ENCODE measurements at places on chromosomes 5 and 9.

DNA sequence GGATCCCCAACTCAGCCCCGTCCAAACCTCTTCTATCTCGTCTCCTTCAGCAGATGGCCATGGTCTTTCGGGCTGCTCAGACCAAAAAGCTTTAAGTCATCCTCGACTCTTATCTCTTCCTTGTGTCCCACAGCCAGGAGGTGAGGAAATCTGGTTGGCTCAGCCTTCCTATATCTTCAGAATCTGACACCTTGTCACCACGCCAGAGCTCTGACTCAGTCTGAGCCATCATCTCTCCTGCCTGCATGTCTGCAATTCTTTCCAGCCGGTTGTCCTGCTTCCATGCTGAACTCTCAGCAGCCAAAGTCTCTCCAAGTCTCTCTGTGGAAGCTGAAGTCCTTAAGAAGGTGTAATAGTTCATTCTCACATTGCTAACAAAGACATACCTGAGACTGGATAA lies 419.3 kb upstream of the ADAMTS16 start:
- DNase-seq: no peak

DNA sequence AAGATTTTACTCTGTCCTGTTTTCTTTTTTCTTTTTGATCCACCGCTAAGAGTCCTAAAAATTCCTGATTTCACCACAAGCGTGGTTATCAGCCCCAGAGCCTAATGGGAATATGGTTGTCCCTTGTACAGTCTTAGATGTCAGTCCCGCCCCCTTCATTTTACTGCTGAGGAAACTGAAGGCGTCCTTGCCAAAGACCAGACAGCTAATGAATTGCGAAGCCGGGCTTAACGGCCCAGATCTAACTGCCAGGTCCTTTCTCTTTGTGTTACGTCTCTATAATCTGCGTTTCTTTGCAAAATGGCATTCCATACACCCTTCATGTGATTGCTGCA lies 497 bp downstream of the NSA2 start:
- DNase-seq: peak; percentile 70

DNA sequence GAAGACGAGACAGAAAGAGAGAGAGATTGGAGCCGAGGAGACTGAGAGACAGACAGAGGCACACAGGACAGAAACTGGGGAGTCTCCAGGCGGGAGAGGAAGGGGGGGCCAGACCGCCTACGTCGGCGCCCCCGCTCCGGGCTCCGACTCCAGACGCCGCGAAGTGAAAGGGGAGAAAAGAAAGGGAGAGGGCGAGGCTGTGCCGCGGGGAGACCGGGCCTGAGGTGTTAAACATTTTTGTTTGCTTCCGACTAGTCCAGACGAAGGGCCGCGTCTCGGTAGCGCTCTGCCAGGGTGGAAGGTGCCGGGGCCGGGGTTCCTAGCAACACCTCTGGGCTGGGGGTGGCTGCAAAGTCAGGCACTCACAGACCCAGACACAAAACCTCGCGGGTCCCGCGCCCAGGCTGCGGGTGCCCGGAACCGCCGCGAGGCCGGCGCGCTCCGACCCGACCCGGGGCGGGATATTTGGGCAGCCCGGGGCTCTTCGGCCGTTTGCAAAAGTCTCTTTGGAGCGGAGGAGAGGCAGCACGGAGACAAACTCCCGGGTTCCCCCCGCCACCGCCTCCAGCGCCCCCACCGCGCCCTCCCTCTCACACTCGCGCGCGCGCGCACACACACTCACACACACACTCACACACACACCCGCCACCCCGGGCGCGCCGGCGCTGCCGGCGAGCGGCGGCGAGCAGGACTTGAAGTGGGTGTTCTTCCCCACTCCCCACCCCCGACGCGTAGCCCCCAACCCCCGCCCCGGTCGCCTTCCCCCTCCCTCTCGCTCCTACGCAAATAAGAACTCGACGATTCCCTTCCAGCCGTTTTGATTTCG lies 626 bp upstream of the FST start:
- DNase-seq: peak; percentile 79

GRCh38 chr5:143434261-143435209 lies 31.0 kb upstream of the NR3C1 start:
- no peak for DNase-seq

- DNase-seq: no peak
Observed at GRCh38 chr5:171633776-171634470, 151.7 kb upstream of the SMIM23 start.

DNA sequence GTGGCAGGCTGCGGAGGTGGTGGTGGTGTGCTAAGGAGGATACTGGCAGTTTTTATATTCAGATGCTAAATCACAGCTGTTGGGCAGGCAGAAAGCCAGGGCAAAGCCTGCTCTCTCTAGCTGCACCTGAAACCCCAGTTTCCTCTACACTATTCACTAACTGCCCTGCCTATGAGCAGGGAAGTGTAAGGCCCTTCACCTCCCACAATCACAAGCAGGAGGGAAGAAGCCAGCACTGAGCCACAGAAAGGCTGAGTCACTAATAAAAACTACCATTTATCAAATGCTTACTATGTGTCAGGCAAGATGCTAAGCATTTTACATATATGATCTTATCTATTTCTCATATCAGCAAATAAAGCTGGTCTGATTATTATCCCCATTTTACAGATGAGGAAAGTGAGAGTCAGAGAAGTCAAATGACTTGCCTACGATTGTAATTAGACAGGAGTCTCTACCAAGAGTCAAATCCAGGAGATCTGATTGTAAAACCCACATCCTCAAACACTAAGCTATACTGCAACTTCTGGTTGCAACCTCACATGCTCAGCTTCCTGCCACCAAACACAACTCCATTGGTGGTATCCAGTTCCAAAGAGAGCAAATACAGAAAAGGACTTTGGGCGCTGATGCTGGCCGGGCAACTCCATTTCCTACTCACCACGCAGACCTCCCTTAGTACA lies 17.7 kb upstream of the IL6ST start:
- no peak for DNase-seq

GRCh38 chr9:8715788-8716187 lies 916.2 kb upstream of the DMAC1 start:
- no peak for DNase-seq

DNA sequence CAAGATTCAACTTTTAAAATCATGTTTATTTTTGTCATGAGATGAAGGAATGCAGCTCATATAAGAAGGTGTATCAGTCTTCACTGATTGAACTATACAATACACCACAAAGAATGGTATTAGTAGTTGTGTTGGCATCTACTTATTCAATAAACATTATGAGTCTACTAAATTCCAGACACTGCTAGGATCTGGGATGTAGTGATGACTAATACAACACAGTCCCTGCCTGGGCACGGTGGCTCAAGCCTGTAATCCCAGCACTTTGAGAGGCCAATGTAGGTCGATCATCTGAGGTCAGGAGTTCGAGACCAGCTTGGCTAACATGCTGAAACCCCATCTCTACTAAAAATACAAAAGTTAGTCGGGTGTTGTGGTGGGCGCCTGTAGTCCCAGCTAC lies 171.4 kb upstream of the NFIB start:
- DNase-seq: no peak

DNA sequence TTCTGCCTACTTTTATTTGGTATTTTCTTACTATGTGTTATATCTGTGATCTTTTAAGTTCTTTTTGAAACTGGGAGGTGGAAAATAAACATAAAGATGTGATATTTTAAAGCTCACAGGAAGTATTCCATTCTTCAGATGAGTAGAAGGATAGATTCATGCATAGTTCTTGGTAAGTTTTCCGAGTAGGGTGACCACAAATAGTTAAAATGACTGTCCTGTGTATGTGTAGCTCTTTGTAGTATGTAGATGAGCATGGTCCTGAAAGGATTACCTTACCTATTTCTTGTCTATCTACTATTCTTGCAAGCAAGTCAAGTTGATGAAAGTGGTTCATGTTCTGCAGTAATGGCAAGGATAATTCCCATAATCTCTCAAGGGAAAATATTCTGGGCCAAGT lies 47.7 kb downstream of the SRFBP1 start:
- no peak for DNase-seq

- DNase-seq: no peak
Observed at GRCh38 chr9:116390303-116391228, 237.0 kb downstream of the PAPPA start.

- no peak for DNase-seq
Observed at GRCh38 chr5:121019106-121019505, 555.0 kb downstream of the PRR16 start.

DNA sequence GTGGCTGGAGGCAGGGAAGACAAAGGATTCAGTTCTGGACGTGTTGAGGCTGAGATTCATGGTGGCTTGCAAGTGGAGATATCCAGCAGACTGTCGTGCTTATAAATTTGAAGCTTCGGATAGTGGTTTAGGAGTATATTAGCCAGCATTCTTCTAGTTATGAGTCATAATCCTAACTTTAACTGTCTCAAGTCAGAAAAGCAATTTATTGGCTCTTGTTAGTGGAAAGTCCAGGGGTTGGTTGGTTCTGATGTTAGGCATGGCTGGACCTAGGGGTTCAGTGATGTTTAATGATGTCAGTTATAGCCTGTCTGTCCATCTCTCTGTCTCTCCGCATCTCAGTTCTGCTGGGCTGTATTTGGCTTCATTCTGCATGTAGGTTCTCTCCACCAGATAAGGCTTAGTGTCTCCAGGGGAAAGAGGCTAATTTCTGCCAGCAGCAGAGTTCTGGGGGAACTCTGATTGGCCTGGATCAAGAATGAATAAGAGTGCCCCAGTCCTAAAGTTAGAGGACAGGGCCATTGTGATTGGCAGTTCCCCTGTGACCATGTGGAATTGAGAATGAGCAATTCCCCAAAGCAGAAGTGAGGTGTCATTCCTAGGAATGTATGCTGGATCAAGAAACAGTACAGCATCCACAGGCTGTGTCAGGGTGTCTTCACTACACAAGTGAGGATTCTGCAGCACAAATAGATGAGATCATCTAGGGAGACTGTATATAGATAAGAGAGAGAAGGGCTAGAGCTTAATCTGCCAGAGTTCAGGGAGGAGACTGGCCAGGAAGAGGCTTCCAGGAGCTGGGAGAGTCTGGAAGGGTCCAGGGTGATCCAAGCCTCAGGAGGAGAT lies 72.9 kb upstream of the SHB start:
- DNase-seq: peak; percentile 57

- DNase-seq: no peak
Observed at GRCh38 chr5:161094411-161094810, 242.4 kb upstream of the ATP10B start.

- DNase-seq: peak; percentile 95
Observed at GRCh38 chr9:127611899-127612790, at the start of gene STXBP1. TSS of gene STXBP1 (plus strand) at chr9:127612277. CDS start at chr9:127612404, 127 bp downstream.

- no peak for DNase-seq
Observed at GRCh38 chr9:106682420-106682819, 180.5 kb upstream of the ZNF462 start.

DNA sequence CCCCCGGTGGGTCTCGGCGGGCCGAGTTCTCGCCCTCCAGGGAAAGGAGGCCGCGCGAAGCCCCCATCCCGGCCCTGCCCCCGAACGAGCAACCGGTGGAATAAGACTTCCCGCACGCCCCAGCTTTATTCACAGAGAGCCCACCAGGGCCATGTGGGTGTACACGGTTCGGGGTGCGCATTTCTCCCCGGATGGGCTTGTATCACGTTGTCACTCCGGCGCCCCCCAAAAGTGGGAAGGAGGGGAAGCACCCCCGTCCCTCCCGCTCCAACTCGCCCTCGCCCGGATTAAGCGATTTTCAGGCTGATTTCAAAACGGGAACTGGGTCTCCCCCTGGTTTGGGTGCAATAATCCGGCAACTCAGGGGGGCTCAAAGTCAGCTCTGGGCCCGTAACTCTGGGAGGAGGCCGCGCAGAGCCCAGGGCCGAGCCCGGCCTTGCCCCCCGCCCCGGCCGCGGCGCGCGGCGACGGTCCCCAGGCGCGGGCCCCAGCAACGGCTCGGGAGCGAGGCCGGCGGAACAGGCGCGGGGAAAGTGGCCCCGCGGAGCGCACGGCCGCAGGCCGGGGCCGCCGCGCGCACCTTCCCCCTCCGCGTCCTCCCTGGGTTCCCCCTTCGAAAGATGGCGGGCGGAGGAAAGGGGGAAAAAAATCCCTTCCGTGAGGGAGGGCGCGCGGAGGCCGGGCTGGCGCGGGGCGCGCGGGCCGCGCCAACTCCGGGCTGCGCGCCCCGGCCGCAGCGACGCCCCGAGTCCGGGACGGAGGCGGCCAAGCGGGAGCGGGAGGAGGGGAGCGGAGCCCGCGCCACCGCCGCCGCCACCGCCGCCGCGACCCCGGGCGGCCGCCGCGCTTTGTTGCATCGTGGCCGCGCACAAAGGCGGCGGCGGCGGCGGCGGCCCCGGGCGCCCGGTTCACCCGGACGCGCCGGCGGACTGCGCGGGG lies 644 bp downstream of the BRD3 start:
- DNase-seq: peak; percentile 62

DNA sequence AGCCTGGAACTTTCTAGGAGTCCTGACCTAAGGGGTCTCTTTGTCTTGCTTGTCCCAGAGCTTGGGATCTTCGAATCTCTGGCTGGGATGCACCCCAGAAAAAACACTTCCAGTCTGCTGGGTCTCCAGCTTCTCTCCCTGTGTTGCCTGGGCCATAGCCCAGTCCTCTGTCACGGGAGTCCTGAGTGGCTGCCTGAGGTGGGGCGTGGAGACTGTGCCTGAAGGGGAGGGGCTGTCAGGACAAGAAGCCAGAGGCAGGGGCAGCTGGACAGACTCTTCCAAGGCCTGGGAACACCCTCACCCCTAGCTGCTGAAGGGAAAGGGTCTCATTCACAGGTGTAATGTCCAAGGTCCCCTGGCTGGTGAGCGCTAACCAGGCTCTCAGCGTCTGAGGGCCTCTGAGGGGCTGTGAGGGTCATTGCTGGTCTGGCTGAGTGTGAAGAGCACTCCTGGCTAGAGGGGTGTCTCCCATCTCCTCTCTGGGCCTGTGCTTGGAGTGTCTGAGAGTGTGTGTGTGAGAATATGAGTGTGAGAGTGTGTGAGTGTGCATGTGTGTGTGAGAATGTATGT lies 20.4 kb upstream of the COL27A1 start:
- no peak for DNase-seq

DNA sequence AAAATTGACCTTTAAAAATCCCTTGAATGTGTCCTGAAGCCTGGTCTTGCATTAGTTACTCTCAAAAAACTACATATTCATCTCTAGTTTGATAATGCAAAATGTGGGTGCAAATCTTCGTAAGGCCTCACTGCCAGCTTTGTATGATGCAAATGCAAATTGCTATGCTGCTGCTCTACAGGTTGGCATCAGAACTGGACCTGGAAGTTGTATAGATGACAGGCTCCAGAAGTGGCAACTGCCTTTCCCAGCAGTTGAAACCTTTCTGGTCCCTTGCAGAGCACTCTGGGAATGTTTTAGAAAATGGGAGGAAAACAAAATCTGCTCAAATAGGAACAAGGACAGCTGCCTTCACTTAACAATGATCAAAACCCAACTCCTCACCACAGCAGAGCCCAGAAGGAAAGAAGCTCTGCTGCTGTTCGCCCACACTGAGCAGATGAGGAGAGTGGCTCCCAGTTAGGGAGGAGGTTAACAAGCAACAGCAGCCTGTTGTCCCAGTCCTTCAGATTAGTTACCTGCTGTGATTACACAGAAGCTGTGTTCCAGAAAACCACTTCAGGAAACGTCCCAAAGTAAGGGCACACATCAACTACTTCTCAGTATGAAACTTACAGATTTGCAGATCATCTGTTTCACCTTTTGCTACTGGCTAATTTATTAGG lies 93.5 kb downstream of the PLPP1 start:
- no peak for DNase-seq
